Naive thymus-derived CD4-positive, alpha-beta T cell (primary cell): ENCODE measurements at places on chromosomes 16 and 17. TPM values are rescaled to one million over a fixed set of nuclear protein-coding genes. Genes with fewer than 3 reads are reported as not detected.

The KLHL10 gene
- not detected for total RNA-seq

The CRYM gene
- 0.44 TPM for total RNA-seq

The WFIKKN1 gene
- 0.56 and 0.89 TPM in 2 replicates for total RNA-seq

The TLCD1 gene
- 0.79 TPM for total RNA-seq

The RNF157 gene
- total RNA-seq, result 49.2 TPM

The SLC35G6 gene
- not detected for total RNA-seq

The SEPTIN1 gene
- total RNA-seq, result 176 TPM

The TMC7 gene
- not detected for total RNA-seq

DNA sequence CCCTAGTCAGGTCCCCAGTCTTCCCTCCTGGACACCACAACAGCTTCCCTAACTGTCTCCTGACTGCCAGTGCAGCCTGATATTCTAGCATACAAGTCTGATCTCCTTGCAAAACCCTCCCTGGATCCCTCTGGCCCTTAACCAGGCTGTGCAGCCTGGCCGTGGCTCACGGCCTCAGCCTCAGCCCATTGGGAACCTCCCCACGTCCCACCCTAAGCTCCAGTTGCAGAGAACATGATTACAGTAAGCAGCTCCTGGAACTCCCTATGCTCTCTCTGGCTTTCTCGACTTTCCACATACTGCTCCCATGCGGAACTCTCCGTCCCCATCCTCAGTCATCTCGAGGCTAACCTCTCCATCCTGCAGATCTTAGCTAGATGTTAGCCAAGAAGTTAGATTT lies 13.0 kb downstream of the ALOX12B start:
- H3K4me3 ChIP-seq, result no peak overlapping the region
- peaks cover 28% of the 10 kb centered on the region for H3K4me1 ChIP-seq
- H3K27ac ChIP-seq, result no peak overlapping the region
- no peak for DNase-seq

DNA sequence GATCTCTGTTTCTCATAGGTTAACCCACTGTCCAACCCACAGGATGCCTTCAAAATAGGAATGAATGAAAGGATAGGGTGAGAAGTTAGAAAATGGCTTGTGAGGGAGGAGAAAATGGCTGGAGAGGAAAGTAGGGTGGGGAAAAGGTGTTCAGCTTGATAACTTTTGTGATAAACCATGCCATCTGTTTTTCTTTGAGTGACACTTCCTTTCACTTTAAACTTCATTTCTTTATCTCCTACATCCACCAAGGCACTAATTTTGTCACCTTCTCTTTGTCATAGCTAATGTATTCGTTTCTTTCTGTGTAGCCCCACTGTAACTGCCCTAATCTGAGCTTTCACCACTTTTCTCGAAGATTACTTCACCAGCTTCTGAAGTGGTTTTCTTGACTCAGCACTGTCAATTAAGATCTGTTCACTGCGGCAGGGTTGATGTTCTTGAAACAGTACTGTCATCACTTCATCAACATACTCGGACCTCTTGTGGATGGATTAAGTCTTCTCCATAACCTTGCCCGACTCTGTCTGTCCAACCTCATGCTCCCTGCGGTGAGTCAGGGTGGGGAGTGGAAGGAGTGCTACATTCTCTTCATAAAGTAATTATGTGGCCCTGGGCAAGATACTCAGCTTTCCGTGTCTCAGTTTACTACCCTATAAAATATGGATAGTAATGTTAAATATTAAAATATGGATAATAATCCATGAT lies 5.5 kb upstream of the KRT10 start:
- DNase-seq, result no peak
- no peaks in the 10 kb centered on the region for H3K36me3 ChIP-seq
- no peaks in the 10 kb centered on the region for H3K27me3 ChIP-seq
- H3K4me3 ChIP-seq, result no peak overlapping the region

GRCh38 chr16:53266156-53266555 lies 168.1 kb upstream of the RBL2 start:
- no peaks in the 10 kb centered on the region for H3K4me1 ChIP-seq
- no peak overlapping the region for H3K4me3 ChIP-seq
- H3K27me3 ChIP-seq, result no peaks in the 10 kb centered on the region
- no peak overlapping the region for H3K27ac ChIP-seq

DNA sequence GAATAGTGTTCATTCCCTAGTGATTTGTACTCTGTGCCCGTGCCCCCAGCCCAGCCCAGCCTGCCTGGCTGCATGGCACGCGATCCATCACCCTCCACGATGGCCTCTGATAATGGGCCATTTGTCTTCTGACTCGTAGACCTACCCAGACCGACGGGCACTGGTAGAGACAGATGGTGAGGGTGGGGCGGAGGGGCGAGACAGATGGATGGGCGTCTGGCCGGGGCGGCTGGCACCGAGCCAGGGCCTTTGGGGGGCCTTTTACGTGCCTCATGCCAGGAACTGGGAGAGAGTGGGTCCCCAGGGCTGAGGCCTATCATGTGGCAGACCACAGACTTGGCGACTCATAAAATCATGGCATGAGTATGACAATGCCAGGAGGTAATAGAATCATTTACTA lies 25.4 kb downstream of the CRHR1 start:
- no peaks in the 10 kb centered on the region for H3K36me3 ChIP-seq
- H3K4me3 ChIP-seq, result no peak overlapping the region
- no peaks in the 10 kb centered on the region for H3K4me1 ChIP-seq
- DNase-seq, result no peak
- no peaks in the 10 kb centered on the region for H3K27me3 ChIP-seq
- H3K27ac ChIP-seq, result no peak overlapping the region

GRCh38 chr17:75595284-75595919 lies 7.8 kb downstream of the MYO15B start:
- no peaks in the 10 kb centered on the region for H3K36me3 ChIP-seq
- H3K4me3 ChIP-seq, result no peak overlapping the region
- no peak overlapping the region for H3K27ac ChIP-seq
- H3K4me1 ChIP-seq, result no peaks in the 10 kb centered on the region
- no peak for DNase-seq
- H3K27me3 ChIP-seq, result no peaks in the 10 kb centered on the region

DNA sequence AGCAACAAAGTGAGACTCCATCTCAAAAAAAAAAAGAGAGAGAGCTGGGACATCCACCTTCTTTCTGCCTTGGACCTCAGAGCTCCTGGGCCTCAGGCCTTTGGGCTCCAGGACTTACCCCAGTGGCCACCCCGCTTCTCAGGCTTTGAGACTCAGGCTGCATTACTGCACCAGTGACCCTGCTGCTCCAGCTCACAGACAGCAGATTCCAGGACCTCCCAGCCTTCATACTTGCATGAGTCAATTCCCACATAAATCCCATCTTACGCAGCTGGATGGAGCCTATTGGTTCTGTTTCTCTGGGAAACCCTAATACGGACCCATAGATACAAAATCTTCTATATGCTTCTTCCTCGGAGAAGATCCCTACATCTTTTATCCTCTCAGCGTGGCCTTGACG lies 2.1 kb upstream of the CEP295NL start:
- no peak for DNase-seq
- H3K4me1 ChIP-seq, result no peaks in the 10 kb centered on the region
- no peaks in the 10 kb centered on the region for H3K36me3 ChIP-seq
- H3K4me3 ChIP-seq, result no peak overlapping the region
- no peaks in the 10 kb centered on the region for H3K27me3 ChIP-seq
- no peak overlapping the region for H3K27ac ChIP-seq

GRCh38 chr16:83819361-83819760 lies 11.6 kb downstream of the HSBP1 start:
- H3K4me1 ChIP-seq, result no peaks in the 10 kb centered on the region
- H3K27me3 ChIP-seq, result no peaks in the 10 kb centered on the region
- no peaks in the 10 kb centered on the region for H3K36me3 ChIP-seq
- no peak for DNase-seq
- H3K4me3 ChIP-seq, result no peak overlapping the region

GRCh38 chr16:4239020-4239419 lies 2.9 kb downstream of the SRL start:
- H3K27ac ChIP-seq, result no peak overlapping the region
- no peaks in the 10 kb centered on the region for H3K4me1 ChIP-seq
- no peaks in the 10 kb centered on the region for H3K36me3 ChIP-seq
- no peak overlapping the region for H3K4me3 ChIP-seq

DNA sequence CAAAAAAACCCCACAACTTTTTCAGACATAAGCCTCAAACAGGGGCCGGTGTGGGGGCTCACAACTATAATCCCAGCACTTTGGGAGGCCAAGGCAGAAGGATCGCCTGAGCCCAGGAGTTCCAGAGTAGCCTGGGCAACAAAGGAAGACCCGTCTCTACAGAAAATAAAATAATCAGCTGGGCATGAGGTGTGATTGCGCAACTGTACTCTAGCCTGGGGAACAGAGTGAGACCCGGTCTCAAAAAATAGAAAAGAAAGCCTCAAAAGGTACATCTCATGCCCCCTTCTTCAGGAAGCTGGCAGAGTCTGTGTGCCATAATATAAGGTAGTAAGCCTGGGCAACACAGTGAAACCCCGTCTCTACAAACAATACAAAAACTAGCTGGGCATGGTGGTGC lies 3.2 kb downstream of the ZSWIM7 start:
- peaks cover 9% of the 10 kb centered on the region for H3K4me1 ChIP-seq
- H3K4me3 ChIP-seq, result no peak overlapping the region
- H3K27ac ChIP-seq, result no peak overlapping the region
- DNase-seq, result no peak
- H3K27me3 ChIP-seq, result no peaks in the 10 kb centered on the region

DNA sequence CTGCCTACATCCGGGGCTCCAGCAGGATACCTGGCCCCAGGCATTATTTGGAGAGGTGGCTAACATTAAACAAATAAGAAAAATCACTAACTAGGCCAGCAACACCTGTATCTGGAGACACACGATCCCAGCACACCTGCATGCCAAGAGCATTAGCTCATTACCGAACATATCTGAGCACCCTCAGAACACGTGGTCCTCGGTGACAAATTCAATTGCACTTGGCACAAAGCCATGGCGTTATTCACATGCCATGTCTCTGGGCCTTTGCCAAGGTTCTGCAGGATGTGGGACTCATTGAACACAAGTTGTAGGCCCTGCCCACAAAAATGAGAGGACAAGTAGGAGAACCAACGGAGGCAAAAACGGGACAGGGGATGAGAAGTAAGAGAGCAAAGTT lies 552.3 kb downstream of the TOX3 start:
- no peak for DNase-seq
- H3K36me3 ChIP-seq, result no peaks in the 10 kb centered on the region
- H3K27ac ChIP-seq, result no peak overlapping the region
- no peaks in the 10 kb centered on the region for H3K27me3 ChIP-seq

DNA sequence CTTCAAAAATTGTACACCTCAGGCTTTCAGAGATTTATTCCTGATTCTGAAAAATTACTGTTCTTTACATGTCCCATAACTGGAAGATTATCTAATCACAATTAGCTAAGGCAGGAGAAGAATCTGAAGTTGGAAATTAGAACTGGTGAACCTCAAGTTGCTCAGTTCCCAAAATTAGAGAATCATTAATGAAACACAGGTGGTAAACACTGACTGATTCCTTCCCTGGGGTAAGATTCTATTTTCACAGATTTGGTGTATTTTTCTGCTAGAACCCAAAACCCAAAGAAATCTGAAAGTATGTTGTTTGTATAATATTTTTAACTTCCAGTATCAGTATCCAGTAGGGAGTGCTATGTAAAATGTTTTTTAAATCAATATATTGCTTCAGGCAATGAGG lies 25.7 kb downstream of the PHKB start:
- no peaks in the 10 kb centered on the region for H3K4me1 ChIP-seq
- DNase-seq, result no peak
- no peak overlapping the region for H3K4me3 ChIP-seq
- H3K27me3 ChIP-seq, result no peaks in the 10 kb centered on the region
- no peak overlapping the region for H3K27ac ChIP-seq
- no peaks in the 10 kb centered on the region for H3K36me3 ChIP-seq

DNA sequence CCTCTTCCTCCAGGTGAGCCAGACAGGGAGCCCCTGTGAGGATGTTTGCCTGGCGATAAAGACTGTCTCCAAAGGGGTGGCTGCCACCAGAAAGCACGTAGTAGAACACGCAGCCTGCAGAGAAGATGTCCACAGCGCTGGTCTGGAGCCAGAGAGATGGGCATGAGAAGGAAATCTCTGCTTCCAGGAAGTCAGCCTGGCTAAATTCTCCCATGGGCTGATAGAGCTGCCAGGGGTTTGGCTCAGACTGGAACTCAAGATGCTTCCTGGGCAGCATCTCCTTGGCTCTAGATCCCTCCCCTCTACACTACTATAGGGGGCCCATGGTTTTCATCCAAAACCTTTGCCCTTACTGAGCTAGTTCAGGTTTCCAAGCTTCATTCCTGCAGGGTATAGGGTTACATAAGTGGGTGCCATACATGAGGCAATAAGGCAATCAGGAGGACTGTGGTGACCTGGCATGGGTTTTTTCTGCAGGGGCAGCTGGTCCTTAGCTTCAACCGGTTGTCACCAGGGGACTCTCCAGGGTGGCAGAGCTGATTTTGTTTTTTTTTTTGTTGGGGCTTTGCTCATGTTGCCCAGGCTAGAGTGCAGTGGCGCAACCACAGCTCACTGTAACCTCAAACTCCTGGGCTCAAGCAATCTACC lies 13.6 kb downstream of the PLK1 start:
- H3K27me3 ChIP-seq, result no peaks in the 10 kb centered on the region
- H3K4me1 ChIP-seq, result no peaks in the 10 kb centered on the region
- DNase-seq, result no peak
- H3K36me3 ChIP-seq, result peaks cover 34% of the 10 kb centered on the region
- no peak overlapping the region for H3K27ac ChIP-seq

DNA sequence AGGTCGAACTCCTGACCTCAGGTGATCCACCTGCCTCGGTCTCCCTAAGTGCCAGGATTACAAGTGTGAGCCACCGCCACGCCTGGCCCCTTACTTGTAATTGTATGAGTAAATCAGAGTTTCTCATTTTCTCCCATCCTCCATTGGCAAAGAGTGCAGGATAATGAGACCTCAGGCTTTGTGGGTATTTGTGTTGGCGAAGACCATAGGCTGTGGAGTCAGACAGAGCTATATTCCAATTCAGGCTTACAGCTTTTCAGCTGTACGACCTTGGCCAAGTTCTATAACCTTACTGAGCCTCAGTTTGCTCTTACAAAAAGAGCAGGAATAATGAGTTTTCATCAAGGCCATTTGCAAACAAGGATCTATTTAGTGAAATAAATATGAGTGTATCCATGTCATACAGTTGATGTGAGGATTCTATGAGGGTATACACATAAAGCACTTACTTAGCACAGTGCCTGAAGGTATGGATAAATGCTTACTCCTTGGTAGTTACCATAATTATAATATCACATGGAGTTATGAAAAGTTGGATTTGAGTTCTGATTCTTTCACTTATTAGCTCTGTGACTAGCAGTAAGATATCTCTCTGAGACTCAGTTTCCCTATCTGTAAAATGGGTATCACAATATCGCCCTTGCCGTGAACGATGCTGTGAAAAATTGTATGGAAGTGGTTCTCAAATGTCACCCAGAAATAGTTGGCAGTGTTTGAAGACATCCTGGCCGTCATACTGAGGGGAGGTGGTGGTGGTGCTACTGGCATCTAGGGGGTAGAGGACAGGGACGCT lies 25.6 kb upstream of the CPPED1 start:
- H3K27ac ChIP-seq, result no peak overlapping the region
- no peaks in the 10 kb centered on the region for H3K27me3 ChIP-seq
- no peaks in the 10 kb centered on the region for H3K4me1 ChIP-seq
- no peak for DNase-seq
- no peaks in the 10 kb centered on the region for H3K36me3 ChIP-seq
- no peak overlapping the region for H3K4me3 ChIP-seq
